Natural killer cell treated with Interleukin-12 subunit alpha and Interleukin-12 subunit beta and Interleukin-15 and Interleukin-18, amount 100 ng/mL, for 72 hours (primary cell): ENCODE measurements at places on chromosomes 5 and 9.
A peak's percentile ranks its signal among the peaks of the same experiment; 100 is the strongest.

DNA sequence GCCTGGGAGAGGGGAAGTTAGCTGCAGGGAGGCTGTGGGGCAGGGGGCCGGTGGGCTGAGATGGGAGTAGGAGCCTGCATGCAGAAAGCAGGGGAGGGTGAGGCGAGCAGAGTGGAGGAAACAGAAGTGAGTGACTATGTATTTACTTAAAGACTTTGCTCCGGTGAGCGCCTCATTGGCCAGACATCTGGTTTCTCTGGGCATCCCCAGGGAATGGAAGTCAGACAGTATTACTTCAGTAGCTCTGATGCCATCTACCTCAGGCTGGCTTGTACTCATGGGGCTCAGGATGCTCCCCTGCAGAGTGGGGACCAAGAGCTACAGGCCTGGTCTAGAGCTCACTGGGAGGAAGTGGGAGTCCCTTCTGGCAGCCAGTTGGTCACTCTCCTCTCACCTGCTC is 78.2 kb upstream of the ARAP3 start:
- no peak for DNase-seq

GRCh38 chr9:126756238-126756637 is 48.6 kb upstream of the ZBTB43 start:
- DNase-seq, result no peak

DNA sequence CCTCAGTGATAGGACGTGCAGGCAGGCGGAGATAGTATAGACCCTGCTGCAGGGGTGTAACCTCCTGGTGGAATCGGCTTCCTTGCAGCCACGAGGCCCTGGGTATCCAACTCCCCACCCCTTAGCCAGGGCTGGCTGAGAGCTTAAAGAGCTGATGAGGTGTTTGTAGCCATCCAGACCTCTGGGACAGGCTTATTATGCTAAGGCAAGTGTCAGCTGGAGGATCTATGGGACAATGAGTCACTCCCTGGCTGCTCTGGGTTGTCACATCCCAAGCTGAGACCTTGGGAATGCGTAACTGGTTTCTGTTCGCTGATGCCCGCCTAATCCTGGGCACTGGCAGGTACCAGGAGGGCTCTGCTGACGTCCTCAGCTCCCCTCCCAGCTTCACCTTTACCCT is 38.9 kb downstream of the DAB2IP start:
- DNase-seq, result no peak

- no peak for DNase-seq
Observed at GRCh38 chr9:8206720-8207119, 407.1 kb upstream of the DMAC1 start.

DNA sequence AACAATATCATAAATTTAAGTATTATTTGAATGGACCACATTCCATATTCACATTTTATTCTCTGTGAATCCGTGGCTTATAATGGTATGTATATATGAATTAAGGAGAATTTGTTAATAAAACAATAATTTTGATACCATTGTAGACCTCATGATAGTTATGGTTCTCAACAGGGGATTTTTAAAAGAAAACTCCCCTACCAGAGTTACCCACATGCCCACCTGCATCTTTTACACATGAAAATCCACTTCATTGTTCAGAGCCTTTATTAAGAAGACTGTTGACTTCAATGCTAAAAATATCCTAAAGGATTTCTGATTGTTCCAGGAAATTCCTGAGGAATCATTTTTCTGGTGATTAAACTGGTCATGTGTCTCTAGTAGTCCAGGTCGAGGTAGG is 557.7 kb upstream of the MEF2C start:
- no peak for DNase-seq

DNA sequence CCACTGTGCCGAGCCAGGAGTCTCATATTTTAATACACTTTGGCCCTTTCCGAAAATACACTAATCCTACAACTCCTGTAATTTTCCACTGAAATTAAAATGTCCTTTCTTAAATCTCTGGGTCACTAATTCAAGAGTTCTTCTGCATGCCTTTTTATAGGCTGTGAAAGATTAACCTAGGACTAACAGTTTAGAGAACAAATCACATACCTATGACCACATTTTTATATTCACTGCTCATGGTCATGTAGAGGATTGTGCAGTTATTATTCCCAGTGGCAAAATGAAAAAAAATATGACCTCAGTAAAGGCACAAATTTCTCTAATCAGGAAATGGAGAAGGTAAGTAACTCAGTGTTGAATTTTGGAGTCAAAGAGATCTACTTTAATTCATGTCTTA is 33.4 kb downstream of the SLCO4C1 start:
- no peak for DNase-seq

GRCh38 chr9:89115426-89115825 is 63.2 kb downstream of the SHC3 start:
- DNase-seq, result no peak

GRCh38 chr9:113963017-113963620 is 87.0 kb downstream of the ZNF618 start:
- DNase-seq, result peak; percentile 63
